Activated naive CD4-positive, alpha-beta T cell (primary cell): ENCODE measurements at places on chromosomes 5 and 9.

- DNase-seq = no peak
These were observed 159.5 kb downstream of the RAPGEF6 start for GRCh38 chr5:131475541-131475941.

DNA sequence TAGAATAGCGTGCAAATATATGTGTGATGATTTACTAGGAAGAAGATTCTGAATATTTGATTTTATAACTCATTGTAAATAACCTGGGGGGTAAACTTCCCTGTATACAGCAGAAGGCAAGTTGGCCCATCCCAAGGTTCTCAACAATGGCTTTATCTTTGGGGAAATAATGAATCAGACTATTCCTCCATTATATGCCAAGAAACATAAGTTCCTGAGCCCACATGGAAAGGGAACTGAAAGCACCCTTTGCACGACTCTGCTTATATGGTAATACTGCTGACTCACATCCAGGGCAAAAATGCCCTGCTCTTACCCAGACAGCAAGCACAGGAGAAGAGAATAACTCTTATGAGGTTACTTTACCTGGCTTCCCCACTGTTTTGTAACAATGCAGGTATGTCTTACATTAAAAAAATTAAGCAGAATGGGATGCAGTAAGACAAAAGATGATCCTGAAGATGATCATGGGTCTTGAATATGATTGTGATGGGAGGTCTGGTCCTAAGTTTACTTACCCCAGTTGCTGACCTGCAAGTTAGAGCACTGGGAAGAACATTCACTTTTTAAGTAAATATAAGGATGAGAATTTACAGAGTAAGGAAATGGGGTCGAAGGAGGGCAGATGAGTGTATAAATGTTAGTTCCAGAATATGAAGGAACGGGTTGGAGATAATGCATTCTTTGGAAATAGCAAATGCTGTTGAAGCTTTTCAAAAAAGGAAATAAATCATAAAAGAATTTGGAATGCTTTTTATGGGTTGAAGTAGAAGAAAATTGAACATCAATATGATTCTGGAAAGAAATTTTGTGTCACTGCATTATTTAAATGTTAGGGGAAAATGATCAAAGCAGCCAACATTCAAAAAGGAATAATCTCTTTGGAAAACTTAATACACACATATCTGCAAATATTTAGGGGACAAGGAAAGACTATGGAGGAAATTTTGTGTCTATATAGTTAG is 428.4 kb upstream of the MPDZ start:
- no peak for DNase-seq

- no peak for DNase-seq
These were observed 52.9 kb upstream of the VLDLR start for GRCh38 chr9:2568689-2569088.

DNA sequence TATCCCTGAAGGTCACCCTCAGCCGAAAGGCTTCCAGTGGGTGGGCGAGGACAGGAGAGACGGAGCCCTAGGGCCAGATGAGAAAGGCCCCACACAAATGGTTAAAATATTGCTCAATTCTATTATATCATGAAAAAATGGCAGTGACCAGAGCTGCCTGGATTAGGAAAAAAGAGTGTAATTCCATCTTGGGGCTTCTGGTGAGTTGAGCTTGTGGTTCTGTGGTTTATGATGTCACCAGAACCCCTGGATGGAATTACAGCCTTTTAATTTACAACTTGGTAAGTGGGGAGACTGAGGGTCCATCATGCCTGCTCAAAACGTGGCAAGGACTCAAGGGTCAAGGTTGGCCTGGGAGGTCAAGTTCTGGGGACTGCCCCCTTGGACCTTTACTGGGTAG is 55.5 kb upstream of the STC2 start:
- DNase-seq = no peak

GRCh38 chr9:86178503-86178902 is 79.1 kb upstream of the GOLM1 start:
- no peak for DNase-seq

GRCh38 chr9:75812141-75812540 is 78.3 kb upstream of the PCSK5 start:
- no peak for DNase-seq

GRCh38 chr5:59724482-59725391 is 168.8 kb downstream of the PDE4D start:
- DNase-seq = no peak
